8988T (cell line): ENCODE measurements at places on chromosomes 5 and 9.

DNA sequence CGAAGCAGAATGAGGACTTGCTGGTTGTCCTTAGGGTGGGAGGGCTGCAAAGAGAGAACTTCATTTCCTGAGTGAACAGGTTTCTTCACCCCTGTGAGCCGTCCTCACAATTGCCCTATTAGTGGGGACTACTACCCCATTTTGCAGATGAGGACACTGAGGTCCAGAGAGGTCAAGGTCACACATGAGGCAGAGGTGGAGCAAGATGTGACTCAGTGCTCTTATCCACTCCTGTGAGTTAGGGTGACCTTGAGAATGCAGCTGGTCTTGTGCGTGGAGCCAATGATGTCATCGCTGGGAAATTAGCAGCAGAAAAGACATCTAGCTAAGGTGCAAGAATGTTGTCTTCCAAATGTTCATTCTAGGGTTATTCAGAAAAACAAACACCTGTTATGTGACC lies 26.9 kb downstream of the GPRIN1 start:
- no peak for DNase-seq

DNA sequence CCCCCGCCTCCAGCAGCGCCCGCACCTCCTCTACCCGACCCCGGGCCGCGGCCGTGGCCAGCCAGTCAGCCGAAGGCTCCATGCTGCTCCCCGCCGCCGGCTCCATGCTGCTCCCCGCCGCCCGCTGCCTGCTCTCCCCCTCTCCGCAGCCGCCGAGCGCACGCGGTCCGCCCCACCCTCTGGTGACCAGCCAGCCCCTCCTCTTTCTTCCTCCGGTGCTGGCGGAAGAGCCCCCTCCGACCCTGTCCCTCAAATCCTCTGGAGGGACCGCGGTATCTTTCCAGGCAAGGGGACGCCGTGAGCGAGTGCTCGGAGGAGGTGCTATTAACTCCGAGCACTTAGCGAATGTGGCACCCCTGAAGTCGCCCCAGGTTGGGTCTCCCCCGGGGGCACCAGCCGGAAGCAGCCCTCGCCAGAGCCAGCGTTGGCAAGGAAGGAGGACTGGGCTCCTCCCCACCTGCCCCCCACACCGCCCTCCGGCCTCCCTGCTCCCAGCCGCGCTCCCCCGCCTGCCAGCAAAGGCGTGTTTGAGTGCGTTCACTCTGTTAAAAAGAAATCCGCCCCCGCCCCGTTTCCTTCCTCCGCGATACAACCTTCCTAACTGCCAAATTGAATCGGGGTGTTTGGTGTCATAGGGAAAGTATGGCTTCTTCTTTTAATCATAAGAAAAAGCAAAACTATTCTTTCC lies 19.3 kb downstream of the CDKN2A start:
- DNase-seq, result no peak

GRCh38 chr5:166370928-166371690 lies 1920.3 kb upstream of the WWC1 start:
- no peak for DNase-seq

DNA sequence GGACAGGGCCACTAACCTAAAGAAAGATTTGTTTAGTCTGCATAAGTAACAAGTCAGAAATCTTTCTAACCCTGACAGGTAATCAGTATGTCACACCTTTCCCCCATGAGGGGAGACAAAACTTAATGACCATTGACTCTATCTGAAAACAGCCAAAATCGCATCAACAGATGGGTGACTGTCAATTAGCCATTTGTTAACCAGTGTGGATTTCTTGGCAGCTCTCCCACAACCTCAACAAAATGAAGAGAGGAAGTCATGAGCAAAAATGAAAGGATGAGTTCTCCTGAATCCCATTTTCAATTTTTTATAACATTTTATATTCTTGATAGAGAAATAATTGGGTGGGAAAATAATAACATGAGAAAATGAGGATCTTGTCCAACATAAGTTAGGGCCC lies 84.6 kb upstream of the SNX2 start:
- DNase-seq, result no peak

DNA sequence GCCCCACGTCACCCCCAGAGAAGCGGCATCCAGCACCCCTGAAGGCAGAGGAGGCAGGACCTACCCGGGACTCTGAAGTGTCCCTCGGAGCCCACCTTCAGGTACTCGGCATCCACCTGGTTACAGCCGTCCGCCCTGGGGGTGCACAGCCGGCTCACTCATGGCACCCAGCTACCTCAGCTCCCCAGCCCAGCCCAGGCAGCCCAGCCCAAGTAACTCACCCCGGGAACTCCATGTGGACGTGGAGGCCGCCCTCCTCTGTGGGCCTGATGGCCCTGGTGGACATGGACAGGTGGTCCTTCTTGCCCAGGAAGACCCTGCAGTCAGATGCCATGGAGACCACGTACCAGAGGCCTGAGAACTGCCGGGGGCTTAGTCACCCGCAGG lies 676 bp downstream of the LCN15 start:
- DNase-seq, result no peak

DNA sequence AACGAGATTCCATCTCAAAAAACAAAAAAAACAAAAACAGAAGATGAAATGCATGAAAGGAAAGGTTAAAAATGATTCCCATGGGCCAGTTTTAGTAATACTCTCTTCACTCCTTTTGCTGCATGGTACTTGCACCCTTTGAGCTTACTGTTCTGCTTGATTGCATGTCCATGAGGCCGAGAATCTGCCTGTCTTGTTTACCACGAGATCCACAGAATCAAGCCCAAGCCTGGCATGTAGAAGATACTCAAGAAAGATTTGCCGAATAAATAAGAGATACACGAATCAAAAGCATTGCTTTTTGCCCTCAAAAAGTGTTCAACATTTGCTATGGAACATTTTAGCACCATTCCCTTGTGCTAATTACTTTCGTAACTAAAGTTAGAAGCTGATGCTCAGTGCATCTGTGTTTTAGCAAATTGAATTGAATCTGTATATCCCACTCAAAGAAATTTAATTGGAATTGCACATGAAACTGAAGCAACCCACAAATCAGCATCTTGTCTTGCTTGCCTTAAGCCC lies 1.1 kb downstream of the FAXDC2 start:
- DNase-seq, result no peak

DNA sequence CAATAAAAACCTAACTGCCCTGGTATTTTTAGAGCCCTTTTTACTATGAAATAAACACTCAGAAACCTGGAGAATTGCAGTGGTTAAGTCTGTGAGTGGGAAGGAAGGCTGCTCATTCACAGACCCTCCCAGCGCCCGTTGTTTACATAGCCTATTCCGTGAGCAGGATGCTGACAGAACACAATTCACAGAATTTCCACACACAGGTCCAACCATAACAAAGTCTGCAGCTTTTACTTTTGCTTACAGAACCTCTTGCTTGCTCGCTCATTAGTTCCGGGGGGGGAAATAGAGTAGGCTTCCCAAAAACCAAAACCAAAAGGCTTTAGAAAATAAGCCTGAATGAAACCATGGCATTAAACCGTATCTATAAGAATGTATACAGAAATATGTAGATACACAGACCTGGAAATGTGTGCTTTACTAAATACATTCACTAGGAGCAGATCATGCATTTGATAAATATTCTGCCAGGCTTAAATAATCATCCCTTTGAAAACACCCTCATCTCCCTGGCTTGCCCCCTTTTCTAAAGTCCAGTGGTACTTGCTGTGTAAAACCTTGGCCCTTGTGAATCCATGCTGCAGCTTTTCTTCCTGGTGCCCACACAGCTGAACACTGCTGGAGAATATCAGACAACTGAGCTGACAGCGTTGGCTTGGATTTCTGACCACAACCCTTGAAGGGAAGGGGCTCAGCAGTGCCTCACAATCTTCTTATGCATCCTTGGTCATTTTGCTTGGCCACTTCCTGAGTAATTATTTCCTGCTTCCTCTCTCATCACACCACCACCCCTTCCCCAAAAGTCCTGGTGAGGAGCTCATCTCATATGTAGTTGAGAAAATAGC lies 128.0 kb downstream of the FANCC start:
- DNase-seq, result no peak
